WTC11 (cell line): ENCODE measurements at places on chromosomes 13 and 19. TPM values are rescaled to one million over a fixed set of nuclear protein-coding genes. Genes with fewer than 3 reads are reported as not detected.

Gene C19orf67
- total RNA-seq = 0.35 to 0.87 TPM (median 0.41 TPM) in 3 replicates

Gene GFY
- total RNA-seq = 0.85 to 1.4 TPM (median 0.87 TPM) in 3 replicates

Gene NMRK2
- 50.4 to 61.9 TPM (median 51.1 TPM) in 3 replicates for total RNA-seq

Gene FFAR1
- 0.07 TPM in 1 of 3 replicates, not detected in the others for total RNA-seq

Gene CACNG8
- total RNA-seq = 12.5 to 15.7 TPM (median 15.1 TPM) in 3 replicates

Gene SGTA
- total RNA-seq = 89.3 to 91.2 TPM (median 89.4 TPM) in 3 replicates

Gene KIRREL2
- 4.7 to 5.3 TPM (median 4.9 TPM) in 3 replicates for total RNA-seq

Gene PLIN5
- 3.3 to 4.2 TPM (median 3.9 TPM) in 3 replicates for total RNA-seq

DNA sequence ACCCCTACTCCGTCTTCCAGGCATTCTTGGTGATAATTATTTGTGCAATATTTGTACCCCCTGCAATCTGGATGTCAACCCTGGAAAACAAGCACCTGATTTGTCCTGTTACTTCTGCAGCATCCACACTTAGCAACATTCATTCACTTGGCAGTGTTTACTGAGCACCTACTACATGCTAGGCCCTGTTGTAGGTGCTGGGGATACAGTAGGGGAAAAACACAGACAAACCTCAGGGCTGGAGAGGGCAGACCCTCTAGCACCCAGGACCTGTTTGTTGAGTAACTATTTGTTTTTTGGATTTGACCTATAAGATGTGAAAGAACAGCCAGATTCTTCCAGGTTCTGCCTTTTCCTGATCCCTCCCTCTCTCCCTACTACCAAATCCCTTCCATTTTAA lies 9.5 kb downstream of the NECTIN2 start:
- DNase-seq = no peak

DNA sequence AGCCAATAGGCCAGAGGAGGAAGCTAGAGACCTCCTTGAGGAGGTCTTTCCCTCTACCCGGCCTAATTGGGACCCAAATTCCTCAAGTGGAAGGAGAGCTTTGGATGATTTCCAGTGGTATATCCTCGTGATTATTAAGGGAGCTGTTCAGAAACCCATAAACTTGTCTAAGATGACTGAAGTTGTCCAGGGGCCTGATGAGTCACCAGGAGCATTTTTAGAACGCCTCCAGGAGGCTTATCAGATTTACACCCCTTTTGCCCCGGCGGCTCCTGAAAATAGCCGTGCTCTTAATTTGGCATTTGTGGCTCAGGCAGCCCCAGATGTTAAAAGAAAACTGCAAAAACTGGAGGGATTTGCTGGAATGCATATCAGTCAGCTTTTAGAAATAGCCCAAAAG lies 198.1 kb downstream of the ZNF486 start:
- no peak for DNase-seq

DNA sequence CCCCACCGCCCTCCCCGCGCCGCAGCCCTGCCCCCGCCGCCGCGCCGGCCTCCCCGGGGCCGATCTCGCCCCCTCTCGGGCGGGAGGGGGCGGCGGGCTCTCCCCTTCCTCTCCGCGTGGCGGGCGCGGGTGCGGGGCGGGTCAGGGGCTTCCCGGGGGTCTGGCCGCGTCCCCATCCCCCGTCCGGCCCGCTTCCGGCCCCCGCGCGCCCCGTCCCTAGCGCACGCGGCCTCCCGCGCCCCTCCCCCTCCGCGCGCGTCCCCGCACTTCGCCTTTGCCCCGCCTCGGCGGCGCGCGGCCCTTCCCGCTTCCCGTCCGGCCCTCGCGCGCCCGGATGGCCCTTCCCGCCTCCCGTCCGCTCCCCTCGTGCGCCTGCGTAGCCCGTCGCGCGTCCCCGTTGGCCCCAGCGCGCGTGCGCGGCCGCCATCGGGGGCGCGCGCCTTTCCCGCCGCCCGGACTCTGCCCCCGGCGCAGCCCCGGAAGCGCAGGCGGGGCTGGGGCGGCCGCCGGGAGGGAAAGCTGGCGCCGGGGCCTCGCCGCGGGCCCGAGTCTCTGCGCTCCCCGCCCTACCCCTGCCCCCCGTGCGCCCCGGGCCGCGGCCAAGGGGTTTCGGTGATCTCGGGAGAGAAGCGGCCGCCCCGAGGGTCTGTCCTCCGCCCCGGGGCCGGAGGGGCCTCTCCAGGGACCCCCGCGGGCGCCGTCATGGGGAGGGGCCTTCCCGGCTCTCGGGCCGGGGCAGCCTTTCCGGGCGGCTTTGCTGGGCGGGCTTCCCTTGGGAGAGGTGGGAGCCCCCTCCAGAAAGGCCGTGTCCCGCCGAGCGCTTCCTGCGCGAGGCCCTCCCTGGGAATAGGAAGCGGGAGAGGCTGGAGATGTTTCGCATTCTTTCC lies 519 bp downstream of the PTBP1 start:
- DNase-seq = peak; percentile 82

DNA sequence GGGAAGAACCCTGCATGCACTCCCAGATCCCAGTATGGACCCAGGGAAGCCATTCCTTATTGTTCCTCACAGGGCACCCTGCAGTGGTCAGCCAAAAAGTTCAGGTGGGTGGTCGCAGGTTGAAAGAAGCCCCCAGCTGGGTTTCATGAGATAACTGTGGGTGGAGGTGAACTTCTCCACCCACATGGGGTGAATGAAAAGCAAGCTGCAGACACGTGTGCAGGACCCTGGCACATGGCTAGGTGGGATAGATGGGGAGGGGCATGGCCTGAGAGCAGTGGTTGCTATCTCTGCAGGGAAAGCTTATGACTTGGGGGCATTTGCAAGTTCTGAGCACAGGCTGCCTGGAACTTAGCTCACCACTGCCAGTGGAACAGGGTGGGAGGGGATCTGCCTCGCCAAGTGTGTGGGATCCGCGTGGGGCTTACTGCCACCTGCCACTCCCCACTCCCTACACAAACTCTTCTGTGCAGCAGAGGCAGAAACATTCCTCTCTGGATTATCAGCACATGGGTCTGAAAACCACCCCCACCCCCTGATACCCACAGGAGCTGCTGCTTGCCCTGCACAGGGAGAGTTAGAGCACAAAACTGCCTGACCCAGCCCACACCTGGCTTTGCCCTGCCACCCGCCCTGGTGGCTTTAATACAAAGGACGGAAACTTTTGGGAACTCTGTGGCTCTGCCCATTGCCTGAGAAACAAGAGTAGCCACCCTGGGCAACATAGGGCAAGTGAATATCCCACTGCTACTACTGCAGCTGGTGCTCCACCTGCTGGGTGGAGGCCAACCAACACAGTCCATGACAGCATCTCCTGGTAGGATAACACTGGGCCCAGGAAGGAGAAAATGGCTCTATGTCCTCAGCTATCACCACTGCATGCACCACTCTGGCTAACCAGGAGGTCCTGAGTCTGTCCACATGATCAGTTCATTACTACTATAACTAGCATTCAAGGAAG lies 24.4 kb downstream of the PLA2G4C start:
- peak; percentile 34 for DNase-seq

DNA sequence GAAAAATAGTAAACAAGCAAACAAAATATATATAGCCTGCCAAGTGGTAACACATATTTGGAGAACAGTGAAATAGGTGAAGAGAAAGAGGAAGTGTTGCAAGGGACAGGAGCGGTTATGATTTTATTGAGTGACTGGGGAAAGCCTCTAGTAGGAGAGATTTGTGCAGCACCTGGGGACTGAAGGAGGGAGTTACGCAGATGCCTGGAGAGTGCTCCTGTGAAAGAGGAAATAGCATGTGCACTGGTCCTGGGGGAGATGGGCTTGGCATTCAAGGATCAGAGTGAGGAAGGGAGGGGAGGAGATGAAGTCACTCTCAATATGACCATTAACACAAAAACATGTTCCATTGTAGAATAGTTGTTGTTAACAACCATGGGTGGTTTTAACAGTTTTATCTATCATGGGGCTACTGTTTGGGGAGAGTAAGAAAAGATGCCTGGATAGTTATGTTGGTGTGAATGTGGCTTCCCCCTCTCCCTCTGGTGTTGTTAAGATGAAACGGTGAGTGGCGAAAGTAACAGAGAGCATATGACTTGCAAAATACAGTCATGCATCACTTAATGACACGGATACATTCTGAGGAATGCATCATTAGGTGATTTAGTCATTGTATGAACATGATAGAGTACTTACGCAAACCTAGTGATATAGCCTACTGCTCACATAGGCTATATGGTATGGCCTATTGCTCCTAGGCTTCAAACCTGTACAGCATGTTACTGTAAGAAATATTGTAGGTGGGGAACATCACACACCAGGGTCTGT lies 251.7 kb upstream of the ARGLU1 start:
- no peak for DNase-seq

GRCh38 chr13:40637643-40638042 lies 28.8 kb downstream of the FOXO1 start:
- no peak for DNase-seq
